ENCODE measurements at places on chromosomes 2 and 18. TPM values are rescaled to one million over a fixed set of nuclear protein-coding genes. Genes with fewer than 3 reads are reported as not detected.

Gene DYNC1I2
- 61.0 TPM for total RNA-seq

Gene SERPINB10
- total RNA-seq: not detected

Gene MOCOS
- 3.2 TPM for total RNA-seq

Gene GPN1
- 29.9 TPM for total RNA-seq

Gene SCG2
- 0.47 TPM for total RNA-seq

Gene ACADL
- not detected for total RNA-seq

Gene ARHGEF33
- total RNA-seq: 0.09 TPM

Gene CYBRD1
- 309 TPM for total RNA-seq

Gene SFT2D3
- 7.8 TPM for total RNA-seq

Gene YWHAQ
- 179 TPM for total RNA-seq

Gene NEB
- 0.12 TPM for total RNA-seq

Gene EPC2
- 13.9 TPM for total RNA-seq

Gene CGREF1
- total RNA-seq: 10.2 TPM

Gene STARD6
- not detected for total RNA-seq

Gene TCF7L1
- 3.0 TPM for total RNA-seq

Gene CCDC178
- total RNA-seq: not detected
